NCI-H524 treated with DMSO at 0.1 percent for 48 hours (cell line): ENCODE measurements at places on chromosomes 7 and 10.

DNA sequence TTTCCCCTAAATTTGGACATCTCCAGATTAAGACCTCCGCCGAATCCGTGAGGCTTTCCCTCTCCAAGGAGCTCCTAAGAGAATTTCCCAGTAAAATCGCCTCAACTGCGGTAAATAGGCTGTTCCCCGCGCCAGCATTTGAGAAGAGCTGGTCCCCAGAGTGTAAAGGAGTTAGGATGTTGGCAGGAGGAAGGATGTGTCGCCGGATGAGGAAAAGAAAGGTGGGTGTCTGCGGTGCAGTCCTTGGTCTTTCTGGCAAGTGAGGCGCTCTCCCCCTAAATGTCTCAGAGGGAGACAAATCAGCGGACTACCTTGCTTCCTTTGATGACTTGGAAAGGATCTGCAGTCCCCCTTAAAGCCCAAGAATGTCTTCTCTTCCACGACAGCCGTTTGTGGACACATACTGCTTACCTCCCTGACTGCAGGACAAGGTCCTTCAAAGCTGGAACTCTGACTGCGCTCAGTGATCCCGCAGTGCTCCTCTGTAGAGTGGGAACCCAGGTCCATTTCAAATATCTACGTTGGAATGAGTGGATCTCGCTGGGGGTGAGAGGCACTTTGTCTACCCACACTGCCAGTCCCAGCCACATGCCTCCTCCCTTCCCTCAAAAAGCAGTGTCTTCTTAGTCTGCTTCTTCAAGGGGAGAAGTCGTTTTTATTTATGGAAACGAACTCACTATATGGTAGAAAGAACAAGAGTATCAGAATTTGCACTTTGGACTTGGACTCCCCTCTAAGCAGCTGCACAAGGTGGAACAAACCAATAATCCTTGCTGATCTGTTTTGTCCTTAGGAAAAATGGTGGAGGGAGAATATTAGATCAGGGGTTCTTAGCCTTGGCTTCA, 1.1 kb upstream of the DLG5 start:
- no peak for DNase-seq

GRCh38 chr7:81327468-81328266, 408.8 kb upstream of the SEMA3C start:
- no peak for DNase-seq

DNA sequence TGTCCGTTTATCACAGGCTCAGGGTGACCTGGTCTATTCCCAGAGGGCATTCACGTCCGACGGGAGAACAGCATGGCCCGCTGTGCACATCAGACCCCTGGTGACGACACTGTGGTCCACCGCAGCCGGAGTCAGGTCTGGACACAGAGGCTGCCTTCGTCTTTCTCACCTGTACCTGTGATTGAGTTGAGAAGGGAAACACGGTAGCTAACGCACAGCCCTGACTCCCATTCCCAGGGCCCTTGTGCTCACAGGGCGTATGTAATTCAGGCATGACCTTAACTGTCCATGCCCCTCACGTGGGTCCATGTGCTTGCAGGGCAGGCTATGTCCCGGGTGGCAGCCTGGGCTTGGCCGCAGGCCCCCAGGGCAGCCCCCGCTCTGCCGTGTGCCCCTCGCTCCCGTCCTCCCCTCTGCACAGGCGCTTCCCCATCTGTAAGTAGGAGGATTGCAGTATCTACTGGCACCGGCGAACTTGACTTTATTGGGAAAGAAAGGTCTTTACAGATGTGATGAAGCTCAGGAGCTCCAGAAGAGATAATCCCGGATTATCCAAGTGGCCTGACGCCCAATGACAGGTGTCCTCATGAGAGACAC, 221.3 kb upstream of the TCERG1L start:
- DNase-seq = peak; percentile 4

- DNase-seq = no peak
Observed at GRCh38 chr7:30147223-30147622, 12.4 kb downstream of the MTURN start.

- DNase-seq = no peak
Observed at GRCh38 chr10:30598105-30598776, 31.3 kb downstream of the LYZL2 start.

- no peak for DNase-seq
Observed at GRCh38 chr7:2124604-2125345, 108.0 kb downstream of the MAD1L1 start.

DNA sequence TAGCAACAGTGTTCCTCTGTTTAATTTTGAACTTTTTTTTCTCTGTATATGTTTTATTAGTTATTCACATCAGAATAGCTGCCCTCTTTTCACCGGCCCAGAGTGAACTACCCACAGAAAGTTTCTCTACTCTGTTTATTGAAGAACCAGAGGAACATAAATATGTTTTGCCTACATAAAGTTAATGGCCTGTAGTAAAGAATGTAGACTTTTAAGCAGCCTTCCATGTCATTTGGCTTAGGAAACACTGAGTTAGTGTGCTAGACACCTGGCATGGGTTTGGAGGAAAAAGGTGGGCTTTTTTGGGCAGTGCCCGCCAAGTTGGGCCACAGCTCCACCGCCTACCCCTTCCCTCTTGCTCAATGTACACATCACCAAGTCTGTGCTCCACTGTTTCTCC, 8.9 kb upstream of the MEST start:
- DNase-seq = no peak

DNA sequence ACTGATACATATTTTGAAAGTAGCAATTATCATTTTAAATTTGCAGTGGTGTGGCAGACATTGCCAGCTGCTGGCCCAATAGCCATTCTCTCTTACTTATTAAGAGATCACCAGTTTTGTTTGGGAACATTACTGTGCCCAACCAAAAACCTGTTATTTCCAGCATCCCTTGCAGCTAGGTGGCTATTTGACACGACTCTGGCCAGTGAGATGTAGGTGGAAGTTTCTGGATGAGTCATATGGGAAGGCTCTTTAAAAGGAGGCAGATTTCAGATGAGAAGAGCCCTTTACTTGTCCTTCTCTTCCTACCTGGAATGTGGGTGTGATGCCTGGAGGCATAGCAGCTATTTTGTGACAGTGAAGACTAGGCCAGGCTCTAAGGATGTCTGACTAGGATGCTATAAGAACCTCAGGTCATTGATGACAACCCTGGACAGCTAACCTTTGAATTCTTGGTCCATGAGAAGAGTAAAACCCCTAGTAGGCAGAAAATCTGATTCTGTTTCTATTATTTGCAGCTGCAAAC, 77.9 kb downstream of the CARD11 start:
- no peak for DNase-seq

DNA sequence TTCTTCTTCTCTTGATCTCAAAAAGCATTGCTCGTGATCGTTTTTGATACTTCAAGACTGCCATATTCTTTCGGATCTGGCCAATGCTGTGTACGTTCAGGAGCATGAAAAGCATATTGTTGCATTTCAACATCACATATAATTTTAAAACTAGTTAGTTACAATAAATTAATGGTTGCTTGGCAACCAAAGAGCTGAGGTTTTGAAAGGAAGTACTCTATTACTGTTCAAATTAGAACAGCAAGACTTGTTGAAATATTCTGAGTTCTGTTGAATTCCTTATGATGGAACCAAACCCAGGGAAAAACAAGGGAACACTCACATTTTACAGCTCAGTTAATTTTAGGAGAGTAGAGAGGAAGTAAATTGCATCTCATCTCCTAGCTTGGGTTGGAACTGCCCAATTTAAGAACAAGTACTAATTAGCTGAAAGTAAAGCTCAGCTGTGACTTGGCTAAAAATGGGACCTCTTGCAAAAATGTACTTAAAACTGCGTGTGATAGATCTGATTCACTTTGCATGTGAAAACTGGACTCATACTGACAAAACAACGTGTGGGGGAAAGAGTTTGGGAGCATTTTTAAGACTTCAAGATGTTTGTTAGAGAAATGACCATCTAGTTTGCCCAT, 21.2 kb downstream of the OR9A2 start:
- DNase-seq = no peak

- DNase-seq = no peak
Observed at GRCh38 chr7:132672200-132672990, 96.1 kb upstream of the PLXNA4 start.

- no peak for DNase-seq
Observed at GRCh38 chr7:26485367-26485934, 193.8 kb downstream of the SNX10 start.

- no peak for DNase-seq
Observed at GRCh38 chr7:151686016-151686766, 166.5 kb upstream of the RHEB start.

DNA sequence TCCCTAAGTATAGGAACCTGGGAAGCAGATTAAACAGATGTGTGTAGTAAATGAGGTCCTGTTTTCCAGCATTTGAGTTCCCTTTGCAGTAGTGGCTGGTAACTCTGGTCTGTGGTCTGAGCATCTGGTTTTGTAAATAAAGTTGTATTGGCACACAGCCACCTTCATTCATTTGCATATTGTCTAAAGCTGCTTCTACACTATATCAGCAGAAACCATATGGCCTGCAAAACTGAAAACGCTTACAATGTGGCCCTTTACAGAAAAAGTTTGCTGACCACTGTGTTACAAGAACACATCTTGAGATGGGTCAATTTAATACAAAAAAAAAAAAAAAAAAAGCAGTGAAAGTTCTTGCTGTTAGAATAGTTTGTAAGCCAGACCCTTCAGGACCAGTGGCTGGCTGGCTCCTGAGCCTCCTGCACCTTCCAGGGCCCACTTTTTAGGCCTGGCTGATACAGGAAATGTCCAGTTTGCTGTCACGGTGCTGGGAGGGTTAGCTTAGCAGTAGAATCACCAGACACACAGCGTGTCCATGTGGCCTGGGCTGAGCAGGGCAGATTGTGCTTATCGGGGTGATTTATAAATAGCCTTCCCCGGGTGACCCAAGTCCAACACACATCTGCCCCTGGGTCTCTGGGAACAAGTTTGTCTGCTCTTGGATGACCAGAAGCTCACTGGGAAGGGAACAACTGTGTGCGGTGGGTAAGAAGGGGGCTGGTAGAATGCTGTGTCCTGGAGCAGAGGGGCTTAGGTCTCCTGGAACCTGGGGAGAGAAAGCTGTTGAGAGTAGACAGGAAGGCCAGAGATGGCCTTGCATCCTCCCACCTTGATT, 1.4 kb downstream of the C10orf71 start:
- no peak for DNase-seq

- no peak for DNase-seq
Observed at GRCh38 chr7:126658684-126659083, 594.1 kb downstream of the GRM8 start.

- no peak for DNase-seq
Observed at GRCh38 chr10:75422913-75423312, 8.5 kb upstream of the LRMDA start.

GRCh38 chr10:28467615-28468014, 65.3 kb upstream of the WAC start:
- DNase-seq = no peak

DNA sequence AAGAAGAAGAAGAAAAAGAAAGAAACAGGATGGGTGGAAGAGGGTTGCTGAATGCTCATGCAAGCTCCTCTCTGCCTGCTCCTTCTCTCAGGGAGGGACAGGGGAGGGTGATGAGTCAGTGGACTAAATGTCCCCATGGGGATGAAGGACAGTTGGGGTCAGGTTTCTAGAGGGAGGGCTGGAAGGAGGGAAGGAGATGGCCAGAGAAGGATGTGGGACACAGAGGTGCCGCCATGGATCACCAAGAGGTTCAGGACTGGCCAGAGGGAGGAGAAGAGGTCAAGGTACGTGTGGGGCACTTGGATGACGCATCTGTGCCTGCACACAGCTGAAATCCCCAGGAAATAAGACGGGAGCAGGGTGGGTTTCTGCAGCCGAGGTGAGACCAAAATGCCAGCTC, 88.9 kb upstream of the GTF2I start:
- no peak for DNase-seq

GRCh38 chr7:143256932-143257331, 6.3 kb upstream of the GSTK1 start:
- no peak for DNase-seq

DNA sequence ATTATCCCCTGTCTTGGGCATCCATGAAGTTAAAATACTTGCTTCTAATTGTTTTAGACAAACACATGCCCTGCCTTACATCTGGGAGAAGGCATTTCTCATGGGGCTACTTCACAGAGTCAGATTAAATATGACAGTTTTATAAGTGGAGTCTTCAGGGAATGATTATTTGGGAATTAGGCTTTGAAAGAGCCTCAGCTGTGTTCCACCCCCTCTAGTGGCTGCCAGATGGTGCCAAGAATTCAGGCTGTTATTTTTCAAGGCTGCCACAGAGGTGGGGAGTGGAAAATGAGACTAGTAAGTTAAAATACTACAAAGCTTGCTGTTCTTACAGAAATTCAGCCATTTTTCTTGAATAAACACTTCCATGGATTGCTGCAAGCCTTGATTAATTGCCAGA, 45.8 kb upstream of the DNAH11 start:
- DNase-seq = peak; percentile 76

GRCh38 chr7:157780312-157780711, 443.5 kb downstream of the DNAJB6 start:
- DNase-seq = no peak

GRCh38 chr7:49295146-49295545, 370.8 kb downstream of the CDC14C start:
- no peak for DNase-seq

GRCh38 chr10:1706711-1707110, 30.6 kb downstream of the ADARB2 start:
- DNase-seq = no peak

DNA sequence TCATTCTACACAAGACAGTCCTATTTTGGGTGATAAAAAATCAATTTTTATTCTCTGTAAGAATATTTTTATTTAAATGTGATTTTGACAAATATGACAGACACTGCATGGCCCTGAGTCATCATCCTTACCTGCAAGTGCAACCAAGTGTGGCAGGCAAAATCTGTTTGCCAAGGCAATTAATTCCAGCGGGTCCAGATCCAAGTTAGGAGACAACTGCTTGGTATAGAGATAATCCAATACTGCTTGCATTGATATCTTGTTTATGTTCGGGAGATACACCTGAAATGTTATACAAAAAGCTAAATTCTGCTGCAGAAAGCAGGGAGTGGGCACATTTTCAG, 66.2 kb downstream of the RHOBTB1 start:
- no peak for DNase-seq

GRCh38 chr10:32600317-32600716, 154.4 kb downstream of the CCDC7 start:
- DNase-seq = no peak

- DNase-seq = no peak
Observed at GRCh38 chr10:85510682-85511081, 855.9 kb downstream of the GRID1 start.

GRCh38 chr7:151705636-151706276, 171.2 kb downstream of the PRKAG2 start:
- no peak for DNase-seq

DNA sequence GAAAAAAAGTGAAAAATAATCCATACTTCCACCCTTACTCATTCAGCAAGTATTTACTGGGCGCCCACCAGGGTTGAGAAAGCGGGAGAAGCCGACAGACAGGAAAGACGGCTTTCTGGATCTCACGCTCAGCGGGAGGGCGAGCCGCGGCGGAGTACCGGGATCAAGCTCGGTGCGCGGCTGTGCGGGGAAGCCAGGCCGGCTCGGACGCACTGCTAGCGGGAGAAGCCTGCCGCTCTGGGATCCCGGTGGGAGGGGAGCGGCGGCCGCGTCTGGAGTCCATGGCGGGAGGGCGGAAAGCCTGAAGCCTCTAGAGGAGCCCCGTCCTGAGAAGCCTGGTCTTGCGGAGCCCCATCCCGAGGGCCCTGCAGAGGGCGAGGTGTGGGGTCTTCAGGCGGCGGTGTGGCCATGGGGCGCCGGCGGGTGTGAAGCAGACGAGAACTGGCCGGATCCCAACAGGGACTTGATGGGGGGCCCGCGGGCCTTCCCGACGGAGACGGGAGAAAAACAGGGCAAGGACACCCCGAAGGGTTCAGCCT, 82.9 kb downstream of the VIPR2 start:
- no peak for DNase-seq
